ENCODE measurements at places on chromosomes 12 and 14.

DNA sequence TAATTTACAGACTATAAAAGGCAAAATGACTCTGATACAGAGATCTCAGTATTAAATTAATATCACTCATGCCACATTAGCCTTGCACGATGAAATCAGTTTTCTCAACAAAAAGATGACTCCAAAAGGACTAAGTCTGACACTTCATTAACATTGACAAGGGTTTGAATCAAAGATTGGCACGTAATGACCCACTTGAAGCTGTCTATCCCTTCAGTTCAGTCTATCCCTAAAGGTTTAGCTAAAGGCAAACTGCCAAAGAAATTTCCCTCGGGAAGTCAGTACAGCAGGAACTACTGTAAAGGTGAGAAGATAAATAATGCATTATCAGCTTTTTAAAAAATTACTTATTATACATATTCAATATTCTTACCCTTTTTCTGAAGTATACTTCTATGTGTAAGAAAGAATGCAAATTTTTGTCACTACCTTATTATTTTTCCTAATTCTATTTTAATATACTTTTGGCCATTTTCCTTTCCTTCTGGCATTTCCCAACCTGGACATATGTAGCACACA lies 127.1 kb downstream of the NELL2 start:
- no peak for DNase-seq

GRCh38 chr14:53231171-53231570 lies 78.0 kb upstream of the DDHD1 start:
- DNase-seq = no peak

GRCh38 chr14:73753887-73754795 lies 40.0 kb upstream of the PNMA1 start:
- DNase-seq = peak; percentile 63

- no peak for DNase-seq
These were observed 61.2 kb downstream of the PTPN21 start for GRCh38 chr14:88493392-88494185.

DNA sequence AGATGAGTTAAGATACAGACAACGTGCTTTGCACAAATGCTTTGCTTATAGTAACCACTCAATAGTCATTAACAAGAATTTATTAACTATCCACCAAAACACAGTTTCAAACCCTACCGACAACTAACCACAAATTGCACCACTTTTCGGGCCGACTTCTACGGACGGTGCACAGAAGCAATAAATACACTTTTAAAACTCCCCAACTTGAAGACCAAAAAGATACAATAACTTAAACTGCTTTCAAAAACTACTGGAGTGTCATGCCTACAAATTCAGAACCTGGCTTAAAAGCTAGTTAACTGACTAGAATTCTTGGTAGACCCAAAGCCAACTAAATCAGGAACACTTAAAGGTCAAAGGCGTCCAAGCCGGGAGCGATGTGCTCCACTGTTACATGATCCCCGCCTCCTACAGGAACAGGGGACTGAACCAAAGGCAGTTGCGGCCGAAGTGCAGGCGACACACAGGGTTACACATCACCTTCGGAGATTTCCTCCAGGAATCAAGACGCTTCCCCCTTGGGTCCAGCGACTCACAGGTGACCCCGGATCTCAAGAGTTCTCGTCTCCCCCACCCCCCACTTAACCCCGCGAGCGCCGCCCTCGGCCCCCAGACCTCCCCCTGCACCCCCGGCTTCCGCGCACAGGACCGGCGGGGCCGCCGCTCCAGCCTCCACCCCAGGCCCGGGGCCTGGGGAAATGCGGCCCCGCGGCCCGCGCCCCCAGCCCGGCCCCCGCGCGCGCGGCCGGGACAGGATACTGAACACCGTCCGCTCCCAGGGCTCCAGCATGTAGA lies 507 bp downstream of the SPTSSA start:
- DNase-seq = peak; percentile 37

GRCh38 chr12:110741341-110742095 lies 1.2 kb downstream of the PPP1CC start:
- no peak for DNase-seq

GRCh38 chr12:51434305-51434704 lies 9.7 kb downstream of the SLC4A8 start:
- DNase-seq = no peak

- DNase-seq = no peak
These were observed 211.1 kb downstream of the SPTSSA start for GRCh38 chr14:34250959-34251358.

- no peak for DNase-seq
These were observed 6.5 kb upstream of the CPM start for GRCh38 chr12:68939505-68939904.

DNA sequence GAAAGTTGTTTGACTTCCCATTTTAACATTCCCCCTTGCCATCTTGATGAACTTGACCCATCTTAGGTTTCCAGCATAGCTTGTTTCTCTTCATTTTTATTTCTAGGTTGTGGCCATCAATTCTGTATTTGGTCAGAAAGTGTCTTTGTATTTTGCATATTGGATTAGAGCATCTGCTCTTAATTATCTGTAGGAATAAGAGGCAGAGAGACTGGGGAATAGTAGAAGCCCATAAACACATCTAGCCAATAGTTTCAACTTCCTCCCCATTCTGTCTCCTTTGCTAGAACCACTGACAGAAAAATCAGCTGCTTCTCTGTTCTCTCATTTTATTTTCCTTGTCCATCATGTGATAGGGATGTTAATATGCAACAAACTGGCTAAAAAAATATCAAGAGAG lies 8.2 kb downstream of the SOCS2 start:
- no peak for DNase-seq

DNA sequence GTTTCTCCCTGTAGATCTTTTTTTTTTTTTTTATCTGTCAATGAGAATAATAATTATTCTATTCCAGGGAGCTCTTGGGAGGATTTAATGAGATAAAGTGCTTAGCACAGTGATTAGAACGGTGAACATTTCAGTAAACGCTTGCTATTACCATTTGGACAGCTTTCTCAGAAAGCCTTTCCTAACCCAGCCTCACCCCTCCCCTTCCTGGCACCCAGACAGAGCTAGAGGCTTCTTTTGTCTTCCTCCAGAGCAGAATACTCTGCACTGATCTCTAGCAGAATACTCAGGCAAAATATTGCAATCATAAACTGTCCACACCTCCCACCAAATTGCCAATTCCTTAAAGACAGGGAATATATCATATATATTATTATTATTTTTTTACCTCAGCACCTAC lies 66.6 kb downstream of the ERGIC2 start:
- DNase-seq = no peak

Measured in stimulated activated CD4-positive, alpha-beta T cell treated with anti-CD3 and anti-CD28 coated beads, Interleukin-2, amount 100 ng/mL, for 24 hours (primary cell).